Stimulated activated CD4-positive, alpha-beta T cell treated with anti-CD3 and anti-CD28 coated beads, Interleukin-1b, Interleukin-23, amount 100 ng/mL, for 1 hour (primary cell): ENCODE measurements at places on chromosomes 16 and 17.

- no peak for DNase-seq
Measured at GRCh38 chr17:8371786-8372185, 4.7 kb downstream of the KRABD2 start.

DNA sequence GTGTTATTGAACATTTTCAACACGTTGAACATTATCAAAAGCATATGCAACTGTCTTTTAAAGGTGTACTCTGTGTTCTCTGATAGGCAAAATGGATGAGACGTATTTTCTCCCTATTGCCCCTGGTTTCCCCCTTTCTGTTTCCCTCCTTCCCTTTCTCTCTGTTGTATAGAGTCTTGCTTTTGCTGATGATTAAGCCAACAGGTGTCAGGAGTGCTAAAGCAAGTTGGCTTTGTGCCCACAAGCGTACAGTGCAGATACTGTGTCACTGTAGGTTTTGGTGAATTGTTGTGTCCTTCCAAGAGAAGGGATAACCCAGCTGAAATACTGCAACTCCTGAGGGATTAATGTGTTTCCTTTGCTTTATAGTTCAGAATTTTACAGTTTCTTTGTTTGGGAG, 74.4 kb downstream of the COX10 start:
- DNase-seq: no peak

DNA sequence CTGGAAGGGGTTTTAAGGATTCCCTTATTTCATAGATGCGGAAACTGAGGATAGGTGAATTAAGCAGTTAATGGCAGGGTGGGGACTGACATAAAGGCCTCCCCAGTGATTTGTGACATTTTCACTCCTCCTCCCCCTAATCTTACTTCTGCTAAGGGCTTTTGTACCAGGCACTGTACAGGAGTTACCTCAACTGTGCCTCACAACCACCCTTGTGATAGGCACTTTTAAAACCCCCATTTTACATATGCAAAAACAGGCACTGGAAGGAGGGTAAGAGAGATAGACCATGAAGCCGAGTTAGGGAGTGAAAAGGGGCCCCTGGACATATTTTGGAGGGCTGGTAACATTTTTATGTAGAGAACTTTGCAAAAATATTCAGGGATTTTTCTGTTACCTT, 862 bp upstream of the GDE1 start:
- no peak for DNase-seq

DNA sequence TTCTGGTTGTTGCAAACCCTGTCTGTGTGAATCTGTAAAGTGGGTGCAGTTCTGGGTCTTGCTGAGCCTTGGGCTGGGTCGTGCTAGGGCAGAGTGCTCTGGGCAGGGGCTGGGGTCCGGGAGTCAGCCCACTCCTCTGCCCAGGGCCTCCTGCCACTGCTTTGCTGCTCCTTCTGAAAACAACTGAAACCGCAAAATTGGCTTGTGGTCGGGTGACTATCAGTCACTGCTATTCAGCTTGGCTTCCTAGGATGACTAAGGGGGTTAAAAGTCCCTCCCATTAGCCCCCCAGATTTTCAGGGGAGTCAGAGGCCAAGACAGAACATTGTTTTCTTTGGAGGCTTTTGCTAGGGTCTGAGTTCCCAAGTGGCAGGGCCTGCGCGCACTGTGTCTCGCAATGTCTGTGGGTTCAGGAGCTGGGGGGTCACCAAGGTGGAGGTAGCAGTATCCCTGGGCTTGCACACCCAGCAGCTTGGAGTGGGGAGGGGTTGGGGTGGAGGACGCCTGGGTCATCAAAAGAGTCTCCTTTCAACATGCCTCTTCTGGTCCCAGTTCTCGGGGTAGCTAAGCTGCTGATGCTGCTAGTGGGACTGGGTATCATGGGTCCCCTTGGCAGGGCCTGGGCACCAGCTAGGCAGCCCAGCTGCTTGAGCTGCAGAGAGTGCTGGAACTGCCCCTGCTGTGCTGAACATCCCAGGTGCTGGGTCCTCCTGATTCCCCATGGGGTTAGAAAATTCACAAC, 13.5 kb upstream of the TBX21 start:
- DNase-seq: no peak

DNA sequence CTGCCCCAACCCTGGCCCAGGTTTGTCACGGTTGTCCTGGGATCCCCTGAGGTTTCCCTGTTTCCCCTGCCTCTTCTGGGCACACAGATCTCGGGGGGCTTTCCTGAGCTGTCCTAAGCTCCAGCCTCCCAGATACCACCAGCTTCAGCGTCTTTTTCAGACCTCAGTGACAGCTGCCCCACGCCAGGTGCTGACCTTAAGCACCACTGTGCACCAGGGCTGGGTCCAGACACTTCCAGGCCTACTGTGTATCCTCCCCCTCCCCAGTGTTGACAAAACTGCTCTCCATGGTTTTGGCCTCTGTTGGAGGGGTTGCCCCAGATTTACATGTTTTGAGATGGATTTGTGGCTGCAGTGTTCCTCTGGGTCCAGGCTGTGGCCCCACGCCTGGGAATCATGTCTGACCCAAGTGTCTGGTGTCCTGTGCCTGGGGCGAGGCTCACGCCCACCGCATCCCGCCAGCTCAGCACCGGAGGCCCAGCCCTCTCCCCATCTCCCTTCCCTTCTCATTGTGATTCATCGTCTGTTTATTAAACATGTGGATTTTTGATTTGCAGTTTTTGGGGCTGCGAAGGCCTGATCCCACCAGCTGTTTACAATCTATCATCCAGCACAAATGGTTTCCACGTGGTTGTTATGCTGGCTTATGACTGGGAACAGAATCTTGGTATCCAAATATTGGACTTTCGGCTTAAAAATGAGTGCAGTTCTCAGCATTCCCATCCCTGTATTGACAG, 82.1 kb downstream of the METRNL start:
- DNase-seq: no peak

DNA sequence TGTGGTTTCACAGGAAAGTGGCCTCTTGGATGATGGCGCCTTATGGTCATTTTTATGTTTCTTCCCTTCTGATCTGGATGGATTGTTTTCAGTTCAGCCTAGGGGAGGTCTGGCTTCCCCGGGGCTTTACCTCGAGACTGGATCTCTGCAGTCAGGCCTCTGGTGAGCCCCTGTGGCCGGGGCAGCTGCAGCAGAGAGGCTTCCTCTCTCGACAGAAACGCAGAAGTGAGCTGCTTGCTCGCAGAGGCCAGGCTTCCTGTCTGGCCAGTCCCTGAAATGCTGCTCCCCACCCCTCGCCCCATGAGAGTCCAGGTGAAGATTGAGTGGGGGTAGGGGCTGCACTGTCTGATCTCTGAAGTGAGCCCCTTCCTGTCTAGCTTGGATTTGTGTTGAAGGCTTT, 44.0 kb downstream of the PLCG2 start:
- DNase-seq: no peak

DNA sequence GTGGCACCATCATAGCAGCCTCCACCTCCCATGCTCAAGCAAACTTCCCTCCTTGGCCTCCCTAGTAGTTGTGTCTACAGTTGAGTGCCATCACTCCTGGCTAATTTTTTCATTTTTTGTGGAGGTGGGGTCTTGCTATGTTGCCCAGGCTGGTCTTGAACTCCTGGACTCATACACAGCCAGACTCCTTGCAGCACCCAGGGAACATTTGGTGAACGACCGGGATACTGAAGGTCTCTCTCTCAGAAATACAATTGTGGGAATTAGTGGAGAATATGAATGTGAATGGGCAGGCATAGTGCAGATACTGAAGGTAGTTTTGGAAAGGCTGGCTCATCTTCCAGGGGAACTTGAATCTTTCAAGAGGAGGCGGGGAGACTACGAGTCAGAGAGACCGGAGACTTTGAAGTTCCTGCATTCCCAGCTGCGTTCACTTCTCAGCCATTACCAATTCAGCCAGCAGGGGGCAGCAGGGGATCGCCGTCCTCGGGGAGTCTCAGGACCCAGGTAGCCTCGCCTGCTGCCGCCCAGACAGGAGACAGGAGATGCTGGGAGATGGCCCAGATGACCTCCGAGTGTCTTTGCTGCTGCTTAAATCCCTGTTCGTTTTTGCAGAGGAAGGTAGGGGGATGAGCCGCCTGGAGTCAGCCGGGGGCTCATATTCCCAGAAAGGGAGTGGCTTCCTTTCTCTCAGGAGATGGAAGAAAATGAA, 68.6 kb downstream of the HAPSTR1 start:
- DNase-seq: no peak

GRCh38 chr17:49031965-49032928, 35.1 kb downstream of the IGF2BP1 start:
- no peak for DNase-seq

DNA sequence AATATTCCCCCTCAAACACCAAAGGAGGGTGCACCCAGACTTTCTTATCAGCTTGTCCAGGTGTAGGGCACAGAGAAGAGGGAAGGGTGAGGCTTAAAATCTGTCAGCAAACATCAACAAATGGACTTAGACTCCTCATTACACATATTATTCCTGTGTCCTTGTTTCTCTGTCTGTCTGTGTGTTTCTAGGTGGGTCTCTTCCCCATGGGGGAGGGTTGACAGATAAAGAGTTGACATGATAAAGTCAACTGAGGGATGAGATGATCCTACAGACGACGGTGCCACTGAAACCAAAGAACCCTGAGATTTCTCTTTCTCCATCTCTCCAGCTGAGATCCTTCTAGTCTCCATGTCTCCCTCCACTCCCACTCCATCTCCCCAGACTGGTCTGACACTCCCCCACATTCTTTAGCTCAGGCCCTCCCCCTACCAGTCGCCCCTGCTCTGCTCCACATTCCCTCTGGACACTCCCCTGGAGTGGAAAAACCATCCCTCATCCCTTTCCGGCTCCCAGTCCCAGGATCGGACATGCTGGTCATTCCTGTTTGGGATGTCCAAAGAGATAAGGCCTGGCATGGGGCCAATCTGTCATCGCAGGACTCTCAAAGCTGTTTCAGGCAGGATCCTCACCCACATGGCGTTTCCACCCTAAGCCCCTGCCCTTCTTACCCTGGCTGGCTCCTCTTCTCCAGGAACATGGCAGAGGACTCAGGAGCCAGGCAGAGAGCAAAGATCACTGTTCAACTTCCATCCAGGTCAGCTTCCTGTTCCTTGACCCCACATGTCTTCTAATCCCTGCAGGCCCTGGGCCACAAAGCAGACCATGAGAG, 2.9 kb upstream of the ITGA3 start:
- no peak for DNase-seq

DNA sequence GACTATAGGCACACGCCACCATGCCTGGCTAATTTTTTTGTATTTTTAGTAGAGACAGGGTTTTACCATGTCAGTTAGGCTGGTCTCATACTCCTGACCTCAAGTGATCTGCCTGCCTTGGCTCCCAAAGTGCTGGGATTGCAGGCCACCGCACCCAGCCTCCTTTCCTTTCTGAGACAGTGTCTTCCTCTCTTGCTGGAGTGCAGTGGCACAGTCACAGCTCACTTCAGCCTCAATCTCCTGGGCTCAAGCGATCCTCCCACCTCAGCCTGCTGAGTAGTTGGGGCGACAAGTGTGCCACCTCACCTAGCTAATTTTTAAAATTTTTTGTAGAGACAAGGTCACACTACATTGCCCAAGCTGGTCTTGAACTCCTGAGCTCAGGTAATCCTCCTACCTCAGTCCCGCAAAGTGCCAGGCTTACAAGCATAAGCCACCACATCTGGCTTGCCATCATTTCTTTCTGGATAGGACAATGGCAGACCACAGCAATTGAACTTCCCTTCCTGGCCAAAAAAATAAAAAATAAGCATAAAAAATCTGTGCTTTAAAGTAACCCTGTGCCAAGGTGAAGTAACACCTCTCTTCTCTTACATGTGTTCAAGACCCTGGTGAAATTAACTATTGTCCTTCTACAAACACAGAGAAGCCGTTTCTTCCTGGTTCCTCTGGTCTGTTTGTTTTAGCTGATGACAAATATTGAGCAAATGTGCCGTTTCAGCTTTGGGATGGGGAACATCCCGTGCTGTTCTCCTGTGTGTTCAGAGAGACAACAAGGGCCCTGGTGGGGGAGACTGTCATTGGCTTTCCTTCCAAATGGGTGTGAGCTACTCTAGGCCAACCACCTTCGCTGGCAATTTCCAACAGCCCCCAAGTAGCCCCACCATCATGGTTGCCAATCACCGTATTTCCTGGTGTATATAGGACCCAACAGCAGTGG, 60.2 kb downstream of the EMP2 start:
- DNase-seq: no peak

DNA sequence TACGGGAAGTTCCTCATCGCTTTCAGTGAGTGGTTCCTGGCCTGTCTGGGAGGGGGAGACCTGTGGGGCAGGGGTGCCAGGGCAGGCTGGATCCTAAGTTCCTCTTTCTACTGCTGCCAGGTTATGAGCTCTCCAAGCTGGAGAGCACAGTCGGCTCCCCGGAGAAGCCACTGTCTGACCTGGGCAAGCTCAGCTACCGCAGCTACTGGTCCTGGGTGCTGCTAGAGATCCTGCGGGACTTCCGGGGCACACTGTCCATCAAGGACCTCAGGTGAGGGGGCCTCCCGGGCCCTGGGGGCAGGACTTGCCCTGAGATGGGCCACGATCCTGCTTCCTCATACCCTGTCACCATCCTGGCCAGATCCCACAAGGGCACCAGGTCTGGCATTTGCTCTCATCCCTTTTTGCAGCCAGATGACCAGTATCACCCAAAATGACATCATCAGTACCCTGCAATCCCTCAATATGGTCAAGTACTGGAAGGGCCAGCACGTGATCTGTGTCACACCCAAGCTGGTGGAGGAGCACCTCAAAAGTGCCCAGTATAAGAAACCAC, 5.1 kb downstream of the PRSS8 start:
- no peak for DNase-seq

- no peak for DNase-seq
Measured at GRCh38 chr16:71493213-71493612, 4.1 kb upstream of the ZNF19 start.

GRCh38 chr17:74267987-74268499, 6.0 kb upstream of the DNAI2 start:
- no peak for DNase-seq
